Hematopoietic multipotent progenitor cell (in vitro differentiated cells): ENCODE measurements at places on chromosomes 6 and 20. TPM values are rescaled to one million over a fixed set of nuclear protein-coding genes. Genes with fewer than 3 reads are reported as not detected.

Gene ERVFRD-1
- under 0.01 TPM for total RNA-seq

Gene TLDC2
- under 0.01 TPM for total RNA-seq

Gene FAXC
- total RNA-seq, result under 0.01 TPM

Gene OR2B6
- 0.81 TPM for total RNA-seq

Gene SLC2A10
- 5.1 TPM for total RNA-seq

Gene RAET1G
- not detected for total RNA-seq

Gene GJA1
- 0.27 TPM for total RNA-seq
